ENCODE measurements at places on chromosomes 5 and 9.

DNA sequence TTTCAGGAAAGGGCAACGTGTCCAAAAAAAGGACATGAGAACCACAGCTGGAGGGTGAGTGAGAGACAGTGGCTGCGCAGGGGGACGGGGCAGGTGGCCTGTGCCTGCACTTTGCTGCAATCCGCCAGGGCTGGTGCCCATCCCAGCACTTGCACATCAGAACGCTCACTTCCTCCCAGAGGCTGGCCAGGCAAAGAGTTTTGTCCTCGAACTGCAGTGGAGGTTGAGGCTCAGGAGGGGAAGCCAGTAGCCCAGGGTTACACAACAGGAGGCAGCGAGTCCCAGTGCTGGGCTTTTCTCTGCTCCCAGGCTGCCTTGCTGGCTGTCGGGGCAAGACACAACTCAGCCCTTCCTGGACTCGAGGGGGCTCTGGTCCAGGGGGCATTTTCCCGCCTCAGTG lies 33.1 kb downstream of the CRB2 start:
- DNase-seq, result no peak

DNA sequence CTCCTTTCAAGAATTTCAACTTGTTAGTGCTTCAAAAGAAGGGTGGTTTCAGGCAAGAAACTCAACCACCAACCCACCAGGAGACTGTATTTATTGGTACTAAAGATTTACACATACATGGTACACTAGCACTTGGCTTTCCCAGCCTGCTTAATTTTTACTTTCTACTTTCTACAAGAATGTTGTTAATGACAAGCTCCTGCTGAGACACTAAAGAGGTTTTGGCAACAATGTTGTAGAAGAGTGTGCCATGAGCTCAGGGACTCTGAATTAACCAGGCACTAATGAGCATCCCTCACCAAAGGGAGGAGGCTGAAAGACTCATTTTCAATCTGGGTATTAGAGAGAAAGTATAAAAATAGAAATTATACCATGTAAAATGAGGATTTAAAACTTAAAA lies 195.0 kb downstream of the KIAA0825 start:
- DNase-seq, result peak; percentile 20

GRCh38 chr9:97975376-97975775 lies 7.8 kb upstream of the ANP32B start:
- no peak for DNase-seq

DNA sequence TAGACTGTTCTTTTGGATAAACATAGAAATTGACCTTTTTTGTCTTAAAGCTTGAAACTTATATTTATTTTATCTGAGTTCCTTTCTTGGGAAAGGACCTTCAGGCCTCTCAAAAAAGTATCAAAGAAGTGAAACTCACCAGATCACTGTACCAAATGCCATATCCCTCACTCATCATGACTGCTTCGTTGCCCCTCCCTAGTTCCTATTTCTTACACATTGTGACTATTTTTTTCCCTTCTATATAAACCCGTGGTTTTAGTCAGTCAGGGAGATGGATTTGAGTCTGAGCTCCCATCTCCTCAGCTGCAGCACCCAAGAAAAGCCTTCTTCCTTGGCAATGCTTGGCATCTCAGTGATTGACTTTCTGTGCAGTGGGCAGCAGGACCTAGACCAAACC lies 129.4 kb downstream of the LPAR1 start:
- DNase-seq, result no peak

GRCh38 chr9:26925609-26926008 lies 21.4 kb downstream of the PLAA start:
- DNase-seq, result no peak

GRCh38 chr5:176803068-176803942 lies 7.1 kb upstream of the UNC5A start:
- DNase-seq, result no peak

- DNase-seq, result no peak
Measured at GRCh38 chr9:76877961-76878360, 28.0 kb downstream of the PRUNE2 start.

DNA sequence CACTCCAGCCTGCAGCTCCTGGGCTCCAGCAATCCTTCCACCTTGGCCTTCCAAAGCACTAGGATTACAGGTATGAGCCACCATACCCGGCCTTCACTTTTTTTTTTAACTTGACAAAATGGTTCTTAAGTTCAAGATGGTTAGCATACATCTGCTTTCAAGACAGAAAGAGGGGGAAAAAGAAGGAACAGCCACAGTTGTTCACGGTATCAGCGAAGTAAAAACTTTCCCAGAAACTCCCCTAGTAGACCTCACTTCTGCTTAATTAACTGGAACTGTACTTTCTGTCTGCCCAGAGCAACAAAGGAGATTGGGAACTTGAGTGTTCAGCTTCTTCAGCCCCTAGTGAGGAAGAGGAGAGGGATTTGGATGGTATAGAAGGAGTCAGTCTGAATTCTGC lies 116.7 kb downstream of the UGCG start:
- peak; percentile 25 for DNase-seq

- DNase-seq, result no peak
Measured at GRCh38 chr5:61261136-61261535, 70.9 kb upstream of the ZSWIM6 start.

- DNase-seq, result no peak
Measured at GRCh38 chr9:98538203-98538602, 170.5 kb downstream of the GABBR2 start.

DNA sequence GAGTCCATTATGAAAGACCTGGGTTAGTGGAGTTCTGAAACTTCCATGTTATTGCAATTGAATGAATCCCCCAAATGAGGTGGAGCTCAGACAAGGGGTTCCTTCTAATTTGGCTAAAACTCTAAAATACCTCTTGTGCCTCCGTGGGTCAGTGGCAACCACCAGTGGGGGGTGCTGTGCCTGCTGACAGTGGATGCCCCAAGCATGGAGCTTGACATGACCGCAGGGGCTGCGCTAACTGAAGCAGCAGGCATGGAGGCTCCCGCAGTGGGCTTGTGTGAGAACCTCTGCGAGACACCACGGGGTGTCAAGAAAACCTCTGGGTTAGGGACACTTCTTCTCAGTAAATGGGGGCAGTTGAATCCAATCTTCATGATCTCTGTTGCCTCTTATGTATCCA lies 200.5 kb downstream of the DRD1 start:
- no peak for DNase-seq

DNA sequence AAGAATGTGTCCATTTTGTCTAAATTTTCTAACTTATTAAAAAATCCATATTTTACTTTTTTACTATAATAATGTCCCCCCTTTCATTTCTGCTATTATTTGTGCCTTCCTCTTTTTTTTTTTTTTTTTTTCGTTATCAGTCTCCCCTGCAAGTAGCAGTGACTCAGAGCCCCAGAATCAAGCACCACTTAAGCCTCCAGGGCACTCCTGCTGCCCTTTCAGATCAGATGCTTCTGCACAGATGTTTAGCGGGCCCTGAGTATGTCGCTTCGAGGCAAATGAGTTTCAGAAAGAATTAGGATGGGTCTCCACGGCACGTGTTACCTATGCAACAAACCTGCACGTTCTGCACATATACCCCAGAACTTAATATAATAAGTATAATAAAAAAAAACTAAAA lies 11.7 kb downstream of the MED7 start:
- DNase-seq, result no peak

DNA sequence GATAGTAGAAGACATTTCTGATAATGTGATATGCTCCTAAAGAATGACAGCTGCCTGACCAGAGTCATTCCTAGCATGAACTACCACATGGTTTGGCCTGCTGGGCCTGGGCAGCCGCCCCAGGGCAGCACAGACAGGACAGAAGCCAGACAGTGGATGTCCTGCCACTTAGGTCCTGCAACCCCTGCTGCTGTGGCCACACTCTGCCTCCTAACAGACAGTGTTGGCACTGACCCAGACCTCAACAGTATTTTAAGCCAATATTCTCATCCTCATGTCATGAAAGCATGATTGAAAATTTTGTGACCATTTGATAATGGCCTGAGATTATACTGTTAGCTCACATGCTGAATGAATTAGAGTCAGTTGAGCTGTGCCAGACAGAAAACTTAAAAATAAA lies 15.8 kb downstream of the CENPP start:
- no peak for DNase-seq

- DNase-seq, result no peak
Measured at GRCh38 chr5:105101577-105101976, 1539.0 kb upstream of the NUDT12 start.

DNA sequence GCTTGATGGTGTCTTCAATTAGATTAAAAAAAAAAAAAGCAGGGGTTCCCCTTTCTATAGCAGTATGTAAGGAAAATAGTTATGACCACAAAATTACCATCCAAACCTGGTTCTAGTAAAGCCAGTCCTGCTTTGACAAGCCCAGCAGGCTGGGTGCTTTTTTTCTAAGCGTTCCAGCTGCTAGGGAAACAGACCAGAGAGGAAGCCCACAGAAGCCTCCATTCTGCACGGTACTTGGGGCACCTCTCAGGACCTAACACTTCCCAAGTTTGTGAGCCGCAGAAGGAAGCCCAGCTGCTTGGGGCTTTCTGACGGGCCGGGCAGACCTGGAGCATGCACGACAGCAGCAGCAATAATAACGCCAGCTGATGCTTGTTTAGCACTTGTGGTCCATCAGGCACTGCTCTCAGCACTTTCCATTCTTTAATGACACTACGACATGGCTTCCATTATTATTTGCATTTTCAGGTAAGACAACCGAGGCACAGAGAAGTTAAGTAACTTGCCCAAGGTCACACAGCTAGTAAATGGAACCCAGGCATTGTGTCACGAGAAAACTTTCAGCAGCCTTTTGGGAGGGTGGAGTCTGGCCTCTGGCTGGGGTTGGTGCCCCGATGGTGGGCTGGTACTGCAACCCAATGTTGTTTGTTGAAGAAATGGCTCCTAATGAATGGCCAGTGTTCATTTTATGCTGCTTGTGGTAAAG lies 15.4 kb downstream of the LMX1B start:
- DNase-seq, result no peak

- DNase-seq, result no peak
Measured at GRCh38 chr9:130931508-130932254, 7.4 kb downstream of the FIBCD1 start.

DNA sequence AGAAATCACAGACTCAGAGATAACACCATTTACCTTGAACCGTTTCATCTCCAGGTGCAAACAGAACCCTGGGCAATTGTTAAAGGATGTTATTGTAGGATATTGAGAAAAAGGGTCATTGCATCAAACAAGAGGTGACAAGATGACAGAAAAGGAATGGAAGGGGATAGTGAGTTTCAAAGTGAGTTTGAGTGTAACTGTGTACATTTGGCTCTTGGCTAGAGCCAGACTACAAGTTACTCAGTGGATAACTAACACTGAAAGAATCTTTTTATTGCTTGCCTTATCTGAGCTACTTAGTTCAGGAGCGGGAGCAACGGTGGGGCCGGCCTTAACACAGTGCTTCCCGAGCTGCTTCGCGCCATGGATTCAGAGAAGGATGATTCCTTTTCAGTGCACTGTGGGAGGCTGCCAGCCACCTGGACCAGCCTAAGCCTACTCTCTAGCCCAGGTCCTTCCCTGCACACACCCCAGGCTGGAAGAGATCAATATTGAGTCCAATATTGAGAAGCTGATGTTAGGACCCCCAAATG lies 193.4 kb downstream of the ATPSCKMT start:
- no peak for DNase-seq

- DNase-seq, result no peak
Measured at GRCh38 chr9:111999319-111999718, 102.7 kb downstream of the UGCG start.

DNA sequence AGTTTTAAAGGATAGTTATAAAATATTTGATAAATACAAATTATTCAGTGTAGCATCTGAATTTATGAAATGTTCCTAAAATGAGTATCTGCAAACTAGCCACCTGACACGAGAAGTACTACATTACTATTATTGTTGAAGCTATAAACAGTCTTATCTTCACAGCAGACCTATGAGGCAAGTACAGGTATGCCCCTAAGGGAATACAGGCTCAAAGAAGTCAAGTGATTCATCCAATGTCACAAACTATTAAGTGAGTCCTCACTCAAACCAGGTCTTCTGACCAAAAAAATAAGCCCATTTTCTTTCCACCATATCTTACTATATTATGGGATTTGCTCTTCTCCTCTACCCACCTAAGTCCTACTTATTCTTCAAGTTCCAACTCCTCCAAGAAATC lies 28.7 kb downstream of the STRBP start:
- DNase-seq, result no peak

DNA sequence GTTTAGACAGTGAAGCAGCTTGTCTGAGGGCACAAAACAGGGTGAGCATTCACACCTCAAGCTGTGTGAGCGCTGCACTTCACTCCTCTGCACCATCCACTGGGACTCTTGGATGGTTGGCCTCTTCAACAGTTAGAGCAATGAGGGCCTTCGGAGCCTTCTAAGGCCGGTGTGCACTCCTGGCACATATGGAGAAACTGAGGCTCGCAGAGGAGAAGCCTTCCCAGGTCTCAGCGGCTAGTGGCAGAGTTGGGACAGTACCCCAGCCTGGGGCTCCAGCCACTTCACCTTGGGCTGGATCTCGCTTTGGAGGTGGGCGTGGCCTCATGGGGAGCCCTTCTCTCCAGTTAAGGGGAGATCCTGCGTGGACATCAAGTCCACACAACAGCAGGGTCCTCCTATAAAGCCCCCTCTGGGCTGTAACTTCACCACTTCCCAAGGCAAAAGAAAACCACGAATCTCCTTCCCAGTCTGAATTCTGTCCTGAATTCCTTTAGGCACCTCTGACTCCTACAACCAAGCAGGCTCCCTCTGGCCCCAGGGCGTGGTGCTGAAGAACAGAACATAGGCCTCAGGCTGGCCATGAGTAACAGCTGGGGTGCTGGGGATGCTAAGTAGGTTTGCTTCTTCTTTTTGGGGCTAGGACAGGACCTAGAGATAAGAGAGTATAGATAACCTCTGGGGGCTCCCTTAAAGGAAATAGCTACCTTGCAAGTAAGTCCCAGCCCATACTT lies 30.5 kb upstream of the CSF1R start:
- DNase-seq, result no peak
